ENCODE measurements at places on chromosomes 4 and X.
A peak's percentile ranks its signal among the peaks of the same experiment; 100 is the strongest.

GRCh38 chr4:170202721-170203120 is 113.0 kb upstream of the AADAT start:
- DNase-seq, result no peak

- no peak for DNase-seq
These were observed 48.0 kb downstream of the SEPTIN11 start for GRCh38 chr4:76997532-76997931.

GRCh38 chr4:113328514-113328913 is 279.1 kb downstream of the ANK2 start:
- DNase-seq, result no peak

GRCh38 chrX:20571611-20572010 is 304.9 kb upstream of the RPS6KA3 start:
- no peak for DNase-seq

DNA sequence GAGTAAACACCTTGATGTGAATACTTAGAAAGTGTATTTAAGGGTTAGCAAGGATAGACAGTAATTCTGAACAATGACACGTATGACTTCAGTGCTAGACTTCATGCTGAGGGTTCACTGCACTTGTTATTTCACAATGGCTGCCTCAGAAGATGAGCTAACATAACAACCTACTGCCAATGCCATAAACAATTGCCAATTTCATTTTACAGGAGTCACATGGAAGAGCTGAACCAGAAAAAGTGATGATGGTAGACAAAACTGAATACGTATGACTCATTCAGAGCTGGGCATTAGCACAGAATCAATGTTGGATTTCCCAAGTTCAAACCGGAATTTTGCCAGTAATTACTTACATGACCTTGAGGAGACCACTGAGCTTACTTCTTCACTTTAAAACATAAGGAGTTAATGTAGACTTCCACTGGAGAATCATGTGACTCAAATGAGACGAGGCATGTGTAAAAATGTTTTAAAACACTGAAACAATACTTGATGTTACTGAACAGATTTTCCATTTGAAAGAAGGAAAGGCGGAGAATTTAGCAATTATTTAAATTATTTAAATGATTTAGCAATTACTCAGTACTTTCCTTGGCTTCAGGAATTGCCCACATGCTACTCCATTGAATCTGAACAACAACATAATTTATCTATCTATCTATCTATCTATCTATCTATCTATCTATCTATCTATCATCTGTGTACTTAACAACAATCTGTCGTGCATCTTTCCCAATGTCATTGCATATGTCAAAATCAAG is 868.5 kb upstream of the SLIT2 start:
- no peak for DNase-seq

DNA sequence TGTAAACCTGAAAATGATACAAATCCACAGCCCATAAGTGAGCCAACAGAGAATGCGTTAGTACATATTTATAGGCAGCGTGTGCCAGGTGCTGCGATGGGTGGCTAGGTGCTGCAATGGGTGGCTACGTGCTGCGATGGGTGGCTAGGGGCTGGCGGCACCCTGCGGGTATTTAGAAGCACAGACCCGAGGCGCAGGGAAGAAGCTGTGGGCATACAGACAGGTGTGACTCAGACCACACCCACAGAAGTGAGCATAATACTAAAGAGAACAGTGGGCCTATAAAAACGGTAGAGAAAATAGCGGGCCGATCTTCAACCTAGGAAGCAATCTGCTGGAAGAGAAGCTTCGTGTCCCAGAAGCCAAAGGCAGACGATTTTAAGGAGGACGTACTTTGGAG is 81.1 kb downstream of the FAT1 start:
- DNase-seq, result peak; percentile 41

DNA sequence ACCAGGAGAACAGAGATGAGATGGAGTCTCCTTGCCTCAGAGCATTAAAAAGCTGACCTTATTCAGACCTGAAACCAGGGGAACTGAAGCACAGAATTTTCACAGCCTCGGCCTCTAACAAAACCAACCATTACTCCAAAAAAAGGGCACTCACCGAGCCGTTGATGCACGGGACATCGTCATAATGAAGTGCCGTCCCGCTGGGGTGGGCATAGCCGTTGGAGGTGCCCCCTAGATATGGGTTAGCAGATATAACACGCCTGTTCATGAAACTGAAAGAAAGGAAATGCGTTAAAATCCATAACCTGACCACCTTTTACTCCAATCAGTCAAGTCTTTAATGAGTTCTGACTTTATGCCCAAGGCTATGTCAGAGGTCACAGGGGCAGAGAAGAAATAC is 153.6 kb downstream of the AFAP1 start:
- DNase-seq, result no peak

DNA sequence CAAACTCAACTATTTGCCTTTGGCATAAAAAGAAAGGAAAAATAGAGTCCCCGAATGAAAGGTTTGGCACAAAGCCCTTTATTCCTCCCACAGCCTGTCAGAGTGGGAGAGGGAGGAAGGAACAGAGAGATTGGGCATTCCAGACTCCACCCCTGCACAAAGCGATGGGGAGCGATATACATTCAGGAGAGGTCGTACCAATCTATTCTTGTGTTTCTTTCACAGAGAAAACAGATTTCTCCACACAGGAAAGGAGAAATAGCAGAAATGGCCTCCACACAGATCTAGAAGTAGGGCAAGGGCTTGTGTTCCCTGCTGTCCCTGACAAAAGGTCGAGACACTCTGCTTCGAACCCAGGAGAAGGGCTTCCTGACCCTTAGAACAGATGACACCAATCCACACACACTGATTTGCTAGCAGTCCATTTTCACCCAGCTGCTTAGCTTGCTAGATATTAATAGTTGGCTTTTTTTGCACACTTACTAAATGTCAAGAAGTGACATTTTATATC is 197.4 kb downstream of the MAML3 start:
- DNase-seq, result no peak

DNA sequence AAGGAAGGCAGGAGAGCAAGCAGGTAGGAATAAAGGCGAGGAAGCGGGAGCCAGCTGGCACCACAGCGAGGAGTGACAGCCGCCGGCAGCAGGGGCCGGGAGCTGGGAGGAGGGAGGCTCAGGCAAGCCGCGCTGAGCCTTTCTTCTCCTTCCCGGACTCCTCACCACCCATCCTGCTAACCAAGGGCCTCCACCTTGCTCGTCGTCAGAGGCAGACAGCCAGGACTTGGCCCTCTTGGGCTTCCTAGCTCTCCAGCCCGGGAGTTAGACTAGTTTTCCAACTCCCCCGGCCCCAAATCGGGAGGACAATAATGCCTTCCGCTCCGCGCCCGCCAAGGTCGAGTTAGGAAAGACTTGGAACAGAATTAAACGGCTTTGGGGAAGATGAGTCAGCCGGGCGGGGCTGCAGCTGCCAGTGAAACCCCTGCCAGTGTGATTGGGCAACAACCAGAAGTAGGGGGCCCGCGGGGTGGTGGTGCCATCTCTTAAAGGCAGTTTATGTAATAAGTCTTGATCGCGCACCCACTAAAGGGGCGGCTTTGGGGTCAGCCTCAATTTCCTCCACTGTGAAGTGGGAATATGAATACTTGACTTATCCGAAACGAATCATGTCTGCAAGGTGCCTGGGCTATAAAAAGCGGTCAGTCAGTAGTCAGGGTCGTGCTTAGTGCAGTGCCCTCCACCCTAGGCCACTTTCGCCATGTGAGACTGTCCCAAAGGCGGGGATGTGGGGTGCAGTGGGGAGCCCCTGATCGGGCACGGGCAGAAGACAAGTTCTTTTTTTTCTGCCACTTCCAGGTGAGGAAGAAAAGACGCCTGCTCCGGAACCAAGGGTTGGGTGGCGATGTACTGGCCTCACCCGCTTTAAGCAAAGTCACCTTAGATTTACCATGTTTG is 6.7 kb upstream of the HSD17B10 start:
- peak; percentile 75 for DNase-seq

DNA sequence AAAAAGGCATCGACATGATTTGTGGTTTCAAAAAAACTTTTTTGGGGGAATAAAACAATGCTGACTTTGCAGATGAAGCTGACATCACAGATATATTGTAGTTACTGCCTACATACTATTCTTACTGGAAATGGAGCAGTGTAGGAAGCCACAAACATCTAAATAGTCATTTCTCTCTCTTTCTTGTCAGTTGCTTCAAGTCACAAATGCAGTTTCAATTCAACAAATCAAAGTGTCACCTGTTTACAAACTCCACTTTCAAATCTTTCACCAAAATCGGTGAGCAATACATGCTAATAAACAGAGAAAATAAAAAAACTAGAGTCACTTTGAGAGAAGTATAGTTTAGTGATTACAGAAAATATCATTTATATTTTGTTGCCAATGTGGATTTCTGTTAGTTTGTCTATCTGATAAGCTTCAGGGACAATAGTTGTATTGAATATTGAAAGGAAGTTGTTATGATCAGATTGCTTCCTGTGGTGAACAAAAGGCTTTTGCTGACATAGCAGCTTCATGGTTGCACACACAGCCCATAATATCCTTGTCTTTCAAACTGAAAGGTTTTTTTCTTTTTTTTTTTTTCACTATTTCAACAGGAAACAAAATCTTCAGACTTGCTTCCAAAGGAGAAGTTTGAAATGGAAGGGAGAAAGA is 49.7 kb upstream of the PTPN13 start:
- DNase-seq, result no peak

- DNase-seq, result peak; percentile 8
These were observed 674 bp downstream of the SEC24B start for GRCh38 chr4:109434007-109434971.

DNA sequence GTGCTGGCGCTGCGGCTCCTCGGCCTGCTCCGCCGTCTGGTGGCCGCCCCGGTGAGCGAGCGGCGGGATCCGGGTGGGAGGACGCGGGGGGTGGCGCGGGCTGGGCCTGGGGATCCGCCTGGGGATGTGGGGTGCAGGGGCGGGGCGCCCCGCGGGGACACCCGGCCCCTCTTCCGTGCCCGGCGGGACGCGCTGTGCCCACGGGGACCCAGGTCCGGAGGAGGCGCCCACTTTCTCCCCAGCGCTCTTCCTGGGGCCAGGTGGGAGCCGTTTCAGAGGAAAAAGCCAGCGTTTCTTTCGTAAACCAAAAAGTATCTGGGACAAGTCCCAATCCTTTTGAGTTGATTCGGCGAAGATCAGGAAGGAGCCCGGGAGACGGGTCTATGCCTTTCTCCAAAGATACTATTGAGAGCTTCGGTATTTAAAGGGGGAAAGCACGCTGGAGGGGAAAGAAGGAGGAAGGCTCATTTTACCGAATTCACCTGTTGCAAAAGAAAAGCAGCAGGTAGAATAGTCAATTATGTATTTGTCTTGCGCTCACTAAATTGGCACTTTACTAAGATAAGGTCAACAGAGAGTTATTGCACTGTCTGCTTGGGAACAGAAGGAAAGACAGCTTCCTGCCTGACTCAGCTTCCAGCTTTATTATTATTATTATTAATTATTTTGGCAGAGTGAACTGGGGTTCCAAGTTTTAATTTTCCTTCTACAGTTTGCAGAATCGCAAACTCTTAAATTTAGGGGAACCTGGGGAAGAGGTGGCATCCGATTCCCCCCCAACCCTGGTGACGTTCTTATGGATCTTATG is 81.5 kb upstream of the CD99 start:
- peak; percentile 14 for DNase-seq
